Endodermal cell (in vitro differentiated cells): ENCODE measurements at places on chromosomes 3 and 15. TPM values are rescaled to one million over a fixed set of nuclear protein-coding genes. Genes with fewer than 3 reads are reported as not detected.

Gene CP
- 0.53 to 1.1 TPM (median 0.84 TPM) in 3 replicates for total RNA-seq

Gene AGBL1
- 0.07 and 0.14 TPM in 2 replicates for total RNA-seq

Gene PPM1L
- total RNA-seq: 3.3 and 3.5 TPM in 2 replicates

Gene SCAMP5
- 30.4 and 33.5 TPM in 2 replicates for total RNA-seq

Gene GOLGA6L7
- 0.42 TPM in 1 of 3 replicates, not detected in the others for total RNA-seq

Gene SLC15A2
- 0.73 and 0.99 TPM in 2 replicates for total RNA-seq

Gene KCNH8
- total RNA-seq: 12.0 to 22.4 TPM (median 13.0 TPM) in 3 replicates

Gene ZPLD1
- 0.18 TPM in 1 of 2 replicates, not detected in the other for total RNA-seq

Gene GOLGA8T
- 0.20 TPM in 1 of 2 replicates, not detected in the other for total RNA-seq

Gene ZBED2
- total RNA-seq: not detected in 2 replicates

Gene IL5RA
- not detected in 2 replicates for total RNA-seq
